ENCODE measurements at places on chromosomes 1 and 21. TPM values are rescaled to one million over a fixed set of nuclear protein-coding genes. Genes with fewer than 3 reads are reported as not detected.

The PPIAL4G gene
- not detected for total RNA-seq

The DHRS3 gene
- total RNA-seq: 276 TPM

The CDA gene
- 1.5 TPM for total RNA-seq

The FHL3 gene
- total RNA-seq: 25.1 TPM

The OR2T33 gene
- not detected for total RNA-seq

The KIAA0040 gene
- 7.3 TPM for total RNA-seq

The VSIG8 gene
- total RNA-seq: not detected

The BNIPL gene
- 27.7 TPM for total RNA-seq

The SPRR3 gene
- 155 TPM for total RNA-seq
